ENCODE measurements at places on chromosomes 4 and X. TPM values are rescaled to one million over a fixed set of nuclear protein-coding genes. Genes with fewer than 3 reads are reported as not detected.

The OTUD6A gene
- polyA plus RNA-seq = not detected

The GAGE12J gene
- not detected for polyA plus RNA-seq

The F9 gene
- polyA plus RNA-seq = not detected

The ADAM29 gene
- not detected for polyA plus RNA-seq

The NBDY gene
- 5.2 TPM for polyA plus RNA-seq

The HERC3 gene
- 9.5 TPM for polyA plus RNA-seq

The EXOC1L gene
- not detected for polyA plus RNA-seq

The MAPK10 gene
- polyA plus RNA-seq = 0.60 TPM

The FAM47E gene
- polyA plus RNA-seq = 1.5 TPM

The GABRA4 gene
- polyA plus RNA-seq = 0.01 TPM

GRCh38 chrX:3598709-3599108, 114.7 kb downstream of the PRKX start:
- no peak overlapping the region for H3K4me3 ChIP-seq
- H3K27me3 ChIP-seq = no peaks in the 10 kb centered on the region
- H3K27ac ChIP-seq = no peak overlapping the region

- no peaks in the 10 kb centered on the region for H3K4me1 ChIP-seq
- DNase-seq = no peak
- no peaks in the 10 kb centered on the region for H3K27me3 ChIP-seq
- H3K27ac ChIP-seq = no peak overlapping the region
- no peaks in the 10 kb centered on the region for H3K36me3 ChIP-seq
These were observed 348.2 kb downstream of the KCTD8 start for GRCh38 chr4:44100456-44100855.

- H3K4me3 ChIP-seq = no peak overlapping the region
- no peak for DNase-seq
- H3K4me1 ChIP-seq = no peaks in the 10 kb centered on the region
- H3K36me3 ChIP-seq = no peaks in the 10 kb centered on the region
- H3K27ac ChIP-seq = no peak overlapping the region
These were observed 13.4 kb upstream of the DHRSX start for GRCh38 chrX:2514131-2514530.

DNA sequence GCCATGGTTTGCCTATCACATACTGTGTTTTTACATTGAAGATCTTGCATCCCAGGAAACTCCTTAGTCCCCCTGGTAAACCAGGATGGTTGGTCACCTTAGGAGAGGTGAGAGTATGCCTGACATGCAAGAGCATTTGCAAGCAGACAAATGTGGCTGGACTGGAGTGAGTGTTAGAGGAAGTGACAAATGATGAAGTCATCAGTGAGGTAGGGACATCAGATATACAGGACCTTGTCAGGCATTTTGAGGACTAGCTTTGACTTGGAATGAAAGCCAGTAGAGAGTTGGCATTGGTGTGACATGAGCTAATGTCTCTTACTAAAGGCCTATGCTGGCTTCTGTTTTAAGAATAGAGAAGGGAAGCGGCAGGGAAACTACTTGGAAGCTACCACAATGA, 124.9 kb downstream of the FRMPD4 start:
- H3K4me3 ChIP-seq = no peak overlapping the region
- H3K36me3 ChIP-seq = no peaks in the 10 kb centered on the region
- no peaks in the 10 kb centered on the region for H3K4me1 ChIP-seq
- DNase-seq = no peak
- no peak overlapping the region for H3K27ac ChIP-seq

DNA sequence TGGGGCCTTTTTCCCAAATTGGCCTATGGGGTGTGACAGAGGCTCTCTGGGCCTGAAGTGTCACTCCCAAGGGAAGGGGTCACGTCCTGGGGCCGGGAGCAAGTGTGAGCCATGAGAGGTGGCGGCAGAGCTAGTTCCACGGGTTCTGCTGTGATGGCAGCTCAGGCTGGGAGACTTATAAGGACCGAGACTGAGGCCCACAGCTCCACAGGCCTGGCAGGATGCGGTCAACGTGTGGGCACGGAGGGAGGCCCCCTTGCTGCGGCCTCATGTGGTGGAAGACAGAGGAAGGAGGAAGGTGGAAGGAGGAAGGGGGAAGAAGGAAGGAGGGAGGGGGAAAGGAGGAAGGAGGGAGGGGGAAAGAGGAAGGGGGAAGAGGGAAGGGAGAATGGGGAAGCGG, 7.2 kb upstream of the CPLX1 start:
- no peak overlapping the region for H3K4me3 ChIP-seq
- H3K4me1 ChIP-seq = no peaks in the 10 kb centered on the region
- H3K27me3 ChIP-seq = no peaks in the 10 kb centered on the region
- H3K36me3 ChIP-seq = no peaks in the 10 kb centered on the region

- no peaks in the 10 kb centered on the region for H3K36me3 ChIP-seq
- H3K27me3 ChIP-seq = no peaks in the 10 kb centered on the region
- no peak overlapping the region for H3K4me3 ChIP-seq
- H3K4me1 ChIP-seq = no peaks in the 10 kb centered on the region
These were observed 77.7 kb downstream of the PDK3 start for GRCh38 chrX:24542756-24543155.

- no peaks in the 10 kb centered on the region for H3K4me1 ChIP-seq
- no peaks in the 10 kb centered on the region for H3K36me3 ChIP-seq
- H3K27me3 ChIP-seq = no peaks in the 10 kb centered on the region
These were observed 56.6 kb upstream of the CHRDL1 start for GRCh38 chrX:110852180-110852579.

DNA sequence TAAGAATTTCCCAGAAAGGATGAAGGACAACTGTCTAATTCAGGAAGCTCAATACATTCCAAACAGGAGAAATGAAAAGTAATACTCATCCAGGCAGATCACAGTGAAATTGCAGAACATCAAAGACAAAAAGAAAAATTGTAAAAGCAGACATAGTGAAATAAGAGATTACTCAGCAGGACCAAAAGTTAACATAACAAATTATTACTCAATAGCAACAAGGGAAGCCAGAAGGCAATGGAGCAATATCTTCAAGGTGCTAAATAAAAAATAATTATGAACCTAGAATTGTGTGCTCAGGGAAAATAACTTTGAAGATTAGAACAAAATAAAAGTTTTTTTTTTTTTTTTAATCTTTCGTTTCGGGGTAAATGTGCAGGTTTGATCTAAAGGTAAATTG, 30.5 kb upstream of the ENPP6 start:
- no peaks in the 10 kb centered on the region for H3K4me1 ChIP-seq
- H3K27ac ChIP-seq = no peak overlapping the region

- no peak overlapping the region for H3K27ac ChIP-seq
- H3K27me3 ChIP-seq = no peaks in the 10 kb centered on the region
- H3K4me3 ChIP-seq = no peak overlapping the region
- no peaks in the 10 kb centered on the region for H3K4me1 ChIP-seq
- no peaks in the 10 kb centered on the region for H3K36me3 ChIP-seq
These were observed 67.7 kb downstream of the RHOH start for GRCh38 chr4:40264497-40264896.

GRCh38 chr4:68388347-68388865, 38.5 kb upstream of the YTHDC1 start:
- no peak overlapping the region for H3K4me3 ChIP-seq
- no peaks in the 10 kb centered on the region for H3K27me3 ChIP-seq
- H3K4me1 ChIP-seq = no peaks in the 10 kb centered on the region
- DNase-seq = no peak
- no peak overlapping the region for H3K27ac ChIP-seq

DNA sequence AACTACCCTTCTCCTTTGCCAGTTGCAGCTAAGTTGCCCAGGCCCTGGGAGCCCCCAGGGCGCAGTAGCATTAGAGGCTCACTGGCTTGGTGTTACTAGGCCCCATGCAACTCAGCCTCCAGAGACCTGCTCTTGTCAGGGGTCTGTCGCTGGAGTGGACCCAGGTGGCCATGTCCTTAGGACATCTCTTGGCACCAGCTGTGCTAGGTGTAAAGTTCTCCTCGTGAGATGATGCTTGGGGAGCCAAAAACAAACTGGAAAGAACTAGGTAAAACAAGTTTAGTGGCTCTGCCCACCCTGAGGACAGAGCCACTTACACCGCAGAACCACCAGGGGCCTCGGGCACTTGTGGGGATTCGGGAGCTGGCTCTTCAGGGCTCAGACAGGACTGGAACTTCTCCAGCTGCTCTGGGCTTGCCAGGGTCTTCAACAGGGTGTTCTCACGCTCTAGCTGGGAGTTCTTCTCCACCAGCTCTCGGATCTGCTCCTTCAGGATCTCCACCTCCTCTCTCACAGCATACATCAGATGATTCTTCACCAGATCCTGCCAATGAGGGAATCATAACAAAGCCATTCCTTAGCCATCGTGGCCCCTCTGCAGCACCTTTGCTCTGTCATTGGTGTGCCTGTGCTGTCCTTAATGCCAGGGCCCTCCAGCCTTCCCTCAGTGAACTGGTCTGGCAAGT, 61.2 kb downstream of the TSC22D3 start:
- H3K27ac ChIP-seq = peak overlapping the region; percentile 86
- H3K4me3 ChIP-seq = peak overlapping the region; percentile 74
- DNase-seq = peak; percentile 75
- H3K27me3 ChIP-seq = no peaks in the 10 kb centered on the region

- no peak for DNase-seq
- H3K36me3 ChIP-seq = no peaks in the 10 kb centered on the region
- peaks cover 24% of the 10 kb centered on the region for H3K27me3 ChIP-seq
- H3K27ac ChIP-seq = no peak overlapping the region
- no peaks in the 10 kb centered on the region for H3K4me1 ChIP-seq
These were observed 225.5 kb downstream of the ZNF674 start for GRCh38 chrX:46319750-46320149.

GRCh38 chr4:151165205-151166000, 66.0 kb downstream of the RPS3A start:
- peaks cover 6% of the 10 kb centered on the region for H3K4me1 ChIP-seq
- no peak for DNase-seq
- no peaks in the 10 kb centered on the region for H3K36me3 ChIP-seq
- no peaks in the 10 kb centered on the region for H3K27me3 ChIP-seq
- H3K4me3 ChIP-seq = no peak overlapping the region

GRCh38 chr4:27194599-27195176, 334.0 kb downstream of the STIM2 start:
- DNase-seq = no peak
- no peaks in the 10 kb centered on the region for H3K36me3 ChIP-seq
- H3K4me1 ChIP-seq = no peaks in the 10 kb centered on the region
- H3K27ac ChIP-seq = no peak overlapping the region

GRCh38 chr4:81724925-81725329, 253.2 kb upstream of the RASGEF1B start:
- no peak overlapping the region for H3K27ac ChIP-seq
- H3K27me3 ChIP-seq = no peaks in the 10 kb centered on the region
- H3K4me1 ChIP-seq = peaks cover 17% of the 10 kb centered on the region
- H3K36me3 ChIP-seq = no peaks in the 10 kb centered on the region
- no peak overlapping the region for H3K4me3 ChIP-seq
- peak; percentile 69 for DNase-seq

DNA sequence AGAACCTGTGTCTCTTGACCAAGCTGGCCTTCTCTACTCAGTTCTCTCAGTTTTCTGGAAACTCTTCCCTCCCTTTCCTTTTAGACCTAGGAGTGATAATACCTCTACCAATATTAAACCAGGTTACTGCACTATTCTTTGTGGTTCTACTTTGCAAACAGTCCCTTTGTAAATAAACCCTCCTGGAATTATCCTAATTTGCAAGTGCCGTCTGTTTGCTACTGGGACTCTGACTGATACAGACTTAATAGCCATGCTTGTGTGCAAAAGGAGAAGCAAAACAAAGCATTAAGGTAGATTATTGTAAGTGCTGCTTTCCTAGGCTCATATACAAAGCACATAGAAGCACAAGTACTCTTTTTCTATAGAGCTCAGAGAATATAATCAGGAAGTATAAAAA, 507.0 kb downstream of the INPP4B start:
- DNase-seq = no peak
- no peak overlapping the region for H3K4me3 ChIP-seq
- no peak overlapping the region for H3K27ac ChIP-seq
- no peaks in the 10 kb centered on the region for H3K36me3 ChIP-seq
- H3K27me3 ChIP-seq = no peaks in the 10 kb centered on the region

DNA sequence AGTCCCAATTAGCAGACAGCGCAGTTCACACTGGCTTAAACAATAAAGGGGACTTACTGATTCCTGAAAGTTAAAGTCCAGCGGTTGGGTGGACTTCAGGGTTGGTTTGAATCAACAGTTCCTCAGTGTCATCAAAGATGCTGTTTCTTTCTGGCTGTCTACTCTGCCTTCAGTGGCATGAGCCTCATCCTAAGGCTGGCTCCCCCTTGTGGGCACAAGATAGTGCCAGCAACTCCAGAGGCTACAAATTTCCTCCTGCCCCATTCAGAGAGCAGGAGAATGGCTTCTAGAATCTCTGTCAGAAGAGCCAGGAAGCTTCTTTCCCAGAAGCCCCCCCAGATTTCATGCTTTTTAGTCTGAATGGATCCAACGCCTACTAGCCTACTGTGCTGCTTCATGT, 82.4 kb upstream of the MTM1 start:
- no peaks in the 10 kb centered on the region for H3K4me1 ChIP-seq

DNA sequence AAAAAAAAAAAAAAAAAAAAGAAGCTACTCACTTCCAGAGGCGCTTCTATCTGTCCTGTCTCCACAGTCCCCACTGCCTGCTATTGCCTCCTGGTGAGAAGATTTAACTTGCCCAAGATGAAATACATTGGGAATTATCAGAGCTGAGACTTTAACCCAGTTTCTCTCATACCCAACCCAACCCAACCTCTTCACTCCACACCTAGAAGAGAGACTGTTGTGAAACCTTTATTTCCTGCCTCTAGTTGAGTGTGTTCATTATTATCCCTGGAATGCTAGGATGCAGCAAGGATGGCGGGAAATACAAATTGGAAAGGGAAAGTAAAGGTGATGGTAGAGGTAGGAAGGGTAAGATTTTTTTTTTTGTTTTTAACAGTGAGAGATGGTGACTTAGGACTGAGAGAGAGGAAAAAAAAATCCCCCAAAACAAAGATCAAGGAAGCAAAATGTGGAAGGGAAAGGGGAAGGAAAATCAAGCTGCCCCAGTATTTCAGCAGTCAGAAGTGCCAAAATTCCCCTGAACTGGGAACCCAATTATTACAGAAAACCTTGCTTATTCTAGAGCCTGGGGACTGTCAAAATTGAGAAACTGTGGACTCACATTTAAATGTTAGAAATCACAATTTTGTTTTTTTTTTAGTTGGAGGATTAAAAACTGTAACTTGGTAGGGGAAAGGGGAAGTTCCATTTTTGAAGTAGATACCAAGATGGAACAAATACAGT, 253.0 kb downstream of the PTTG2 start:
- no peaks in the 10 kb centered on the region for H3K4me1 ChIP-seq
- H3K27ac ChIP-seq = no peak overlapping the region
- DNase-seq = no peak
- no peak overlapping the region for H3K4me3 ChIP-seq

- no peak overlapping the region for H3K27ac ChIP-seq
- no peaks in the 10 kb centered on the region for H3K4me1 ChIP-seq
- DNase-seq = no peak
- H3K4me3 ChIP-seq = no peak overlapping the region
These were observed 39.6 kb downstream of the NUDT11 start for GRCh38 chrX:51456814-51457213.

- peaks cover 6% of the 10 kb centered on the region for H3K27me3 ChIP-seq
- H3K36me3 ChIP-seq = no peaks in the 10 kb centered on the region
- no peak overlapping the region for H3K27ac ChIP-seq
- no peaks in the 10 kb centered on the region for H3K4me1 ChIP-seq
- no peak for DNase-seq
These were observed 30.6 kb downstream of the ARX start for GRCh38 chrX:24985120-24985519.

Measured in psoas muscle (tissue), 8 donors.